ENCODE measurements at places on chromosomes 1 and 21. TPM values are rescaled to one million over a fixed set of nuclear protein-coding genes. Genes with fewer than 3 reads are reported as not detected.

The OXCT2 gene
- 0.30 TPM for total RNA-seq

The DNALI1 gene
- total RNA-seq: 0.89 TPM

The DEGS1 gene
- total RNA-seq: 118 TPM

The CCDC181 gene
- total RNA-seq: 0.59 TPM

The OR6P1 gene
- not detected for total RNA-seq

Data from smooth muscle cell of the umbilical artery (primary cell).